Neural crest cell (in vitro differentiated cells): ENCODE measurements at places on chromosomes 11 and 22.

GRCh38 chr11:36376888-36377758, 81.0 kb downstream of the PRR5L start:
- DNase-seq = peak; percentile 58

- DNase-seq = no peak
Measured at GRCh38 chr11:117832511-117832910, 8.0 kb upstream of the FXYD2 start.

DNA sequence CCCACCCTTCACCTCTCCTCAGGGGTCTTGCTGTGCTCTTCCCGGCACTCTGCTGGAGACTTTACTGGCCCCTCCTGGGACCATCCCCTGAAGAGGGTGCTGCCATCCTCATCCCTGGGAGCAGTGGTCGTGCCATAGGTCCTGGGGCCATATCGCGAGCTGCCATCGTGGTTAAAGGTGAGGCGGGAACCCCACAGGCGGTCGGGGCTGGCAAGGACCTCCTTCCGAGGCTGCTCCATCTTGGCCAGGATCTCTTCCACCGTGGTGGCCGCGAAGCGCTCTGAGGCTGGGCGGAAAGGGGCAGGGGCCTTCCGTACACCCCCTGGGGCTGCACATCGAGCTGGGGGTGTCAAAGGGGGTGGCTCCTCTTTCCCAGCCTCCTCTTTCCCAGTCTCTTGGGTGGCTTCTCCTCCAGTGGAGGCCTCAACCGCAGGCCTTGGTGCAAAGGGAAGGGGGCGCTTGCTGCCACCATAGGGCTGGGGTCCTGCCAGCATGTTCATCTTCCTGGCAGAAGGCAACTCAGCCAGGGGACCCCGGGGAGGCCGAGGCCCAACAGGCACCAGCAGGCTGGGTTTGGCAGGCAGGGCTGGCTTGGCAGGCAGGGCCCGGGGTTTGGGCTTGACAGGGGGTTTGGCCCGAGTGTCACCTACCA, 4.6 kb downstream of the TNKS1BP1 start:
- DNase-seq = no peak

DNA sequence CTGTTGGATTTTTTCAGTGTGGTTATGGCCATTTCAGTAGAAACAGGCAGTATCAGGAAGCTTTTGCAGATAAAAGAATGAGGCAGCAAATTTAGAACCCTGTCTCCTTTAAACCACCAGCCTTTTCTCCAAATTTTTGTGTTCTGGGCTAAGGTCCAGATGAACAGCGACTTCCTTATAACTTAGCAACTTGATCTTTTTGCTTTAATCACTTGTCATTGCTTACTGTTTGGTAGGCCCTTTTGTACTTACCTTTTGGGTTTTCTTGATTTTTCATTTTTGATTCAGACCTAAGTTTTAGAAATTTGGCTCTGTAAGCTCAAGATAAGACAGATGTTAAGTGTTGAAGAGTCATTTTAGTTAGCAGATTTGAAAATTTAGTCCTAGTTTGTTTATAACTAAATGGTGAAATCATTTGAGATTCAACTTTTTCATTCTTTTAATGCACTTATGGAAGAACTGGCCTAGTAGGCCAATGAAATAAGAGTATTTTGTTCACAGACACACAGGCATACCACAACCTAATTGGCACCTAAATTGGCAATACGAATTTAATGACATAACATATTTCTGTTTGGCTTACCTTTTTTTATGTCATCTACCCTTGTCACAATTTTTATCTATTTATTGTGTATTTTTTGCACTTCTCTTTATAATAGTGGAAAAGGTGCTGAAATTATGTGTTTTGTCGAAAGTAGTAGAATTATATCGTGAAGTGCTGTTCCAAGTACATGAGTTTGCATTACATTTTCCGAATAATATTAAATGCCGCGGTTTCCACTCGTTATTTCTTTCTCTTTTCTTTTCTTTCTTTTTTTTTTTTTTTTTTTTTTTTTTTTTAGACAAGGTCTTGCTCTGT, 2.1 kb downstream of the RTN3 start:
- no peak for DNase-seq

DNA sequence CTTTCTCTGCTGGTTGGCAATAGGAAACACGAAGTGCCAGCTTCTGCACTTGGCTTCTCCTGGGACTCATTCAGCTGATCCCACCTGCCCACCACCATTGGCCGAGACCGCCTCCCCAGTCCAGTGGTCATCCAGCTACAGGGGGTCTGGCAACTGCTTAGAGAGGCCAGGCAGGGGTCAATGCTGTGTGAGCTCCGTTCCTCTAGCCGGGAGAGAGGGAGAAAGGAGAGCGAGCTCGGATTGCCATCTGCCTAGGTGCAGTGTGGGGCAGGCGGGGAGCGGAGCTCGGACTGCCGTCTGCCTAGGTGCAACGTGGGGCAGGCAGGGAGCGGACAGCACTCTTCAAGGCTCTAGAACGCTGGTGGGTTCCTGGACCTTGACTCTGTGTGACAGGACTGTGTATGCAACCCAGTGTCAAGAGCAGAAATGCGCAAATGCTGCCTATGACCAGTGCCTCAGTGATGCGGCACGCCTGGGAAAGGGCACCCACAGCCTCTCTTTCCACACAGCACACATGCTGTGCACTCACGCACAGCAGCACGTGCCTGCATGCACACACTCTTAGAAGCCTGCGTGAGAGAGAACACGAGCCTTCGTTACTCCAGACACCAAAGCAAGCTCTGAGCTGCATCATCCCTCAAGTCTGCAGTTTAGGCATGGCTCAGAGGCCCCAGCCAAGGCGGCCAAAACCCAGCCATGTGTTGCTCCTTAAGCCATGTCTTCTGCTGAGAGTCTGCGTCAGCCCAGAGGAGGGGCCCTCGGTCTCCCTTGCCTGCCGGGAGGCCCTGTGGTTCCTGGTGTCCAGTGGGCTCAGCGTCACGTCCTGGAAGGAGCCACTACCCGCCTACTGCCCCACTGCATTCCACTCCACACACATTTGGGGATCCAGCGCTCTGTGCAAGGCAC, 26.8 kb upstream of the JAM3 start:
- DNase-seq = no peak

DNA sequence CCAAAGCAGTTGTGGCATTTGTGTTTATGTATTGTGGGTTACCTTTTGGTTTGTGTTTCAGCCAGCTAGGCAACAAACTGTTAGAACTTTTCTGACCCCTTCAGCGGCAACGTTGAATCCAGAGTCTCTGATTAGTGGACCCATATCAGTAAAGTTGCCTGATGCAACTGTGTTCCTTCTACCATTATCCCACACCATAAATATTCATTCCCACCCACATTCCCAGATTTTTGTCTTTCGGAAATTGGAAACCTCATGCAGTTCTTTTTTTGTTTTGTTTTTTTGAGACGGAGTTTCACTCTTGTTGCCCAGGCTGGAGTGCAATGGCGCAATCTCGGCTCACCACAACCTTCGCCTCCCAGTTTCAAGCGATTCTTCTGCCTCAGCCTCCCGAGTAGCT, 30.7 kb upstream of the RBX1 start:
- DNase-seq = no peak

GRCh38 chr11:132523929-132524328, 1008.4 kb downstream of the OPCML start:
- no peak for DNase-seq

- no peak for DNase-seq
Measured at GRCh38 chr11:6656936-6657335, 1.3 kb upstream of the DCHS1 start.

DNA sequence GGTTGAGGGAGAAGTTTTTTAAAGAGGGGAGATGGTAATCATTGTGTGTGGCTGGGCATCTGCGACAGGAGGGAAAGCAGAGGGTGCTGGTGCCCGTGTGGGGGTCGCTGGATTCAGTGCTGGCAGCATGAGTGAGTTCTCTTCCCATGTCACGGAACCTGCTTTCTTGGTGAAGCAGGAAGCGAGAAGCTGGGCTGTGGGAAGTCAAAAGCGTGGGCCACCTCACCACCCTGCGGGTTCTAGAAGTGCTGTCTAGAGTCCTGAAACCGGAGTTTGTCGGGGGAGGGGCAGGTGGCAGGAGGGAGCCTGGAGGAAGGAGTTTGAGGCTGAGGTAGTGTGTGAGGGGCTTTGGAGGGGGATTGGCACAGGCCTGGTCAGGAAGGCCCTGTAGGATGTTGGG, 14.2 kb downstream of the SART1 start:
- no peak for DNase-seq

DNA sequence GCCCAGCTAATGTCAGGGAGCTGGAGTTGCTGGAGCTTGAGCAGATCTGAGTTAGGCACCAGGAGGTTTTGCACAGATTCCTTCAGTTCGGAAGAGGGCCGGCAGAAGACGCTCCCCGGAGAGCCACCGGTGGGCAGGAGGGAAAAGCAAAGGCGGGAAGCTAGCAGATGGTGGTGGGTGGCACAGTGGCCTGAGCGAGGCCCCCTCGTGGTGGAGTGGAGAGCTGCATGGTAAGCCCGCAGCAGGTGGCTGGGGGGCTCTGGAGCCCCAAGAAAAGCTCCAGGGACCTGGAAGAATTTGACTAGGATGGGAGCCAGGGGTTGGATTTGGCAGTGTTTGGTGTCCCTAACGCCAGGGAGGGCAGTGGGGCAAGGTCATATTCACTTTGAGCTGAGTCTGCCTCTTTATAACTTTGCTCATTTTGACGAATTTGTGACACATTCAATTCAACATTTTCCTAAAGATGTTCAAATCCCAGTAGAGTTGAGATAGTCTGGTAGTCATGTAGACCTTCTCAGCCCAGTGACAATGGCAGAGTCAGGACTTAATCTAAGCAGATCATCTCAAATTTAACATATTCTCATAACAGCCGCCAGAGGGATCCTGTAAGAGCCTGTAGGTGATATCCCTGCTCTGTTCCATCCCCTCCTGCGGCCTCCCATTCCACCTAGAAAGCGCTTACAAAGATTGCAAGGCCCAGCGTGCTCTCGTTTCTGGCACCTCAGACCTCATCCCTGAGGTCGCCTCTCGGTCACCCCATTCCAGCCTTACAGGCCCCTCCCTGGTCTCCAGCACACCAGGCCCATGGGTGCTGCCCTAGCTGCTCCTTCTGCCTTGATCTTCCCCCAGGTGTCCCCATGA, 57.9 kb downstream of the TRIM29 start:
- no peak for DNase-seq

DNA sequence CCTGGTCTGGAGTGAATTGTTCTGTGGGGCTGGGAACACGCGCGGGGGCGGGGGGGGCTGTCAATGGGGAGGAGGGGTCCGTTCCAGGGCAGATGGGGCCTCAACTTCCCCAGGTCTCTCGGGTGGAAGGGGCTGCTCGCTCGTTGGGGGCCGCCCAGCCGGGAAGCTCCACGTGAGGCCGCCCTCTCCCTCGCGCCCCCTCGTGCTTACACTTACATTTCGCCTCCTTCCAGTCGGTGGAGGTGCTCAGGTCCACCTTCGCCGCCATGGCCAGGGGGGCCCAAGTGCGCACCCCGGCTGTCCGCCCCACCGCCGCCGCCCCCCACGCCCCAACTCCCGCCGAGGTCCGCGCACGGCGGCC, 452 bp downstream of the MACROD1 start:
- DNase-seq = peak; percentile 28
